Caco-2 (cell line): ENCODE measurements at places on chromosomes 2 and 18.

- peak; percentile 87 for DNase-seq
Observed at GRCh38 chr2:111946294-111947114, 48.1 kb downstream of the MERTK start.

GRCh38 chr2:178799305-178799704, 7.9 kb downstream of the TTN start:
- DNase-seq: no peak

DNA sequence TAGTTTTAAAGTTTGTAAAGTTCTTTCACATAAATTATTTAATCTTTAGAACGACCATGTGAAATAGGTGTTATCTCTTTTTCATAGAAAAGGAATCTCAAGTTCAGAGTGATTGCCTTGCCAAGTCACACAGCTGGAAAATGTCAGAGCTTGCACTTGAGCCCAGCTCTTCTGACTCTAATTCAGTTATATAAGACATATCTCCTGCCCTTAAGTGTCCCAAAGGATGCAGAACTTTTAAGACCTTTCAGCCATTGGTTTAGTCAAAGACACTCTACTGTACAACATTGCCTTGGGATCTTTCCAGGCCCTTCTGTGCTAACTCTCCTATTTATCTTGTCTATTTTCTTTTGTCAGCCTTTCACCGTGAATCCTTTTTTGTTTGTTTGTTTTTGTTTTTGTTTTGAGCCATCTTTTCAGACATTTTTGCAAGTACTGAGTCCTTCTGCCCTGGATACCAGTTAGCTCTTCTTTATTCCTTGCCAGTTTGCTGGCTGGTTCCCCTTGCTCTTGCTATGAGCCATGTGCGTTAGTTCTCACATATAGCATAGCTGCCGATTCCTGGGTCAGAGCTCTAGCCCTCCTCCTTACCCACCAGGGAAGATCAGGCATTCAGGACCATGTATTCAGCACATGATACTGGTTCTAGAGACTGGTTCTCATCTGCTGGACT, 160.0 kb upstream of the MYO3B start:
- no peak for DNase-seq

DNA sequence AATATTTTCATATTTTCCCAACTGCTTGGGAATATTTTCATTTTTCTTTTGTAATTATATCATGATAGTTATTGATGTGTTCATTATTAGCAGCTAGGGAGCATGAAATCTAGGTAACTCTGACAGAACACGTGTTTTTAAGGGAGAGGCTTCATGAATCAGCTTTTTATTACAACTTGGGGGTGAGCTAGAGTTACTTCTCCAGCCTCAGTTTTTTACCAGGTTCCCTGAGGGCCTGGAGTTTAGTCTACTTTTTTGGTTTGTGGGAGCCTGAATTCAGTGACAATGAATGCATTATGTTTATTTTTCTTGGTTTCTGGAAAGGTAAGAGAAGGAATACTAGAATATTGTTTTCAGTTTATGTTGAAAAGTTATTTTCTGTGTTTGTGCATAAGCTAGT, 18.0 kb downstream of the NAB1 start:
- DNase-seq: no peak

GRCh38 chr2:149278161-149278871, 52.1 kb upstream of the LYPD6 start:
- DNase-seq: no peak

DNA sequence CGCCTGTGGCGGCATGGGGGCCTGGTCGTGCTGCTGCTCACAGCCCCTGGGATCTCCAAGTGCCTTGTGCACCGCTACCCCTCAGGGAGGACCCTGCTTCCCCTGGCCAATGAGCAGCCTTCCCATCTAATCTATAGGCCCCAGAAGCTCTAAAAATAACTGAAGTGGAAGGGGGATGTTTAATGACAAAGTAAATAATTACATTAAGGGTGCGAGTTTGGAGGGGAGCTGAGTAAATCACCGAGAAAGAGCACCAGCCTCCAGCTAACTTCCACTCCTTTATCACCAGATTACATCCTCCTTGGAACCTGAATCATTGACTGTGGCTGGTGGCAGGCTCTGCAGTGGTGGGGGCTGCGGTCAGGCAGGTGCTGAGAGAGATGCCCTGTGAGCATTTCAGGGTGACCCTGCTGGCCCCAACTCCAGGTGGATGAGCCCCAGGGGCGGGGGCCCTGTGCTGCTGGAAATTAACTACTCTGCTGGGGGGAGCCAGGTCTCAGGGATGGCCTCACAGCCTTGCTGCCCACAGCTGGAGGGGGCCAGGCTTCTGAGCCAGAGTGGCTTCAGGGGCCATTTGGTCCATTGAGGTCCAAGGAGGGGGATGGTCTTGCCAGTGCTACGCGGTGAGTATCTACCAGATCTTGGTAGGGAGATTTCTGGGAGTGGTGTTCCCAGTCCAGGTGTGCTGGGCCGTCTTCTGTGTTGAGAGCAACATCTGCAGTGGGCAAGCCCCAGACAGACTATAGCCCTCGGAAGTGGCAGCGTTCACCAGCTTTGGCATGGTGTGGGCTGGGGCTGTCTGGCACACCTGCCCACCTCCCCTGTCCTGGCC, 74.2 kb downstream of the GLI2 start:
- no peak for DNase-seq

- no peak for DNase-seq
Observed at GRCh38 chr18:48862132-48862531, 88.6 kb downstream of the SMAD7 start.

DNA sequence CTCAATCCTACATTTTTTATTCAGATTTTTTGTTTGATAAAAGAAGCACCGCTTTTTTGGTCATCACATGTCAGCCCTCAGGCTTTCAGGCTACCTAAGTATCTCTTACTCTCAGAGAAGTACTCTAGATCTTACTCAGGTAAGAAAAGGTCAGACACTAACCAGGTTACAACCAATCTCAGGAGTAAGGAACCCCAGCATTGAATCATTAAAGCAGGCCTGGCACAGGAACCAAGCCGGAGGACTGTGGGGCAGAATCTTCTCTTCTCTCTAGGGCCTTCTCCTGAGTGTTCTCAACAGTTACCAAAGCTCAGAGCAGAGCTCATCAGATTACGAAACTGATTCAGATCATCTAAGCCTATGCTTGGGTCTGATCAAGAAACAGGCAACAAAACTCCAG, 28.2 kb downstream of the RBMS1 start:
- no peak for DNase-seq

DNA sequence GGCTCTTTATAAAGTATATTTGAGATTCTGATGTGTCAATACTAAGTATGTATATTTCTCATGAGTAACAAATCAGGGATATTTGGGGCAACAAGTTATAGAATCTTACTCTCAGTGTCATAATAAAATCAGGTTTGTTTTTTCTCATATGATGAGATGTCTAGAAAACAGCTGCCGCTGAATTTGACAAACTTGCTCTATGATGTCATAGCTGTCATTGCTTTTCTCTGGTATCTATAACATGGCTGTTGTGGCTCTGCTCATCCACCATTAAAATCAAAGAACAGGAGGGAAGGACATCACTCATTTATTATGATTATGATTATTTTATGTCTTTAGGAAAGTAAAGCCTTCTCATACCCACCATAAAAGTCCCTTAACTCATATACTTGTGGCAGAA, 417.2 kb upstream of the LRRTM4 start:
- no peak for DNase-seq

GRCh38 chr2:222760301-222760897, 88.9 kb downstream of the MOGAT1 start:
- no peak for DNase-seq

DNA sequence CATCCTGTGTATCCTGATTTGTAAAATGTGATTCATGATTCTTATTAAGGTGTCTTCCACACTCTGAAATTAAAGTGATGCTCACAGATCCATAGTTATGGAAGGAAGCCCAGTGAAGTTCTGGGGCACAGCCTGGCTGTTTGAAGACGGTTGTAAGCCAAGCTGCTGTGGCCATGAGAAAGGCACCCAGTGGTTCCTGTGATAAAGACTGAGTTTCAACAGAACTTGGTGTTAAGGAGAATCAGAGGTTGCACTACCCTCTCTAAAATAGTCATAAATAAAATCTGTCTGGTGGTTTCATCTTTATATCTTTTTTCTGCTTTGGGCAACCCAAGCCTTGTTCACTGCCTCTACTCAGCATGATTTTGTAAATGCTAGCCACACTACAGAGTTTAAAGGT, 32.2 kb upstream of the SPOPL start:
- DNase-seq: no peak

DNA sequence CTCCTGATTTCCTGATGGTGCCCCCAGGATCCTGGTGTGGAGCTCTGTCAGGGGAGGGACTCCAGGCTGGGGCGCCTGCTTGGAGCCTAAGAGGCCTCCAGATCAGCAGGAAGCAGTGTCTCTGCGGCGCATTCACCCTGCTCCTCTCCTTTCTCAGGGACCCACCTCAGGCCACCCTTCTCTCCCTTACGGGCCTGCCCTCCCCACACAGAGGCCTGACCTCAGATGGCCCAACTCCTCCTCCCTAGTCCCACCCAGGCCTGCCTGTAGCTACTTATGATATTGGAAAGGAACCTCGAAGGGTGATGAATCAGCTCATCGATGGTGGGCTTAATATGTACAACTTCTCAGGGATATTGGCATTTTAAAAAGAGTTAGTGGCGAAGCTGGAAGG, 10.6 kb downstream of the TMEM37 start:
- DNase-seq: no peak

DNA sequence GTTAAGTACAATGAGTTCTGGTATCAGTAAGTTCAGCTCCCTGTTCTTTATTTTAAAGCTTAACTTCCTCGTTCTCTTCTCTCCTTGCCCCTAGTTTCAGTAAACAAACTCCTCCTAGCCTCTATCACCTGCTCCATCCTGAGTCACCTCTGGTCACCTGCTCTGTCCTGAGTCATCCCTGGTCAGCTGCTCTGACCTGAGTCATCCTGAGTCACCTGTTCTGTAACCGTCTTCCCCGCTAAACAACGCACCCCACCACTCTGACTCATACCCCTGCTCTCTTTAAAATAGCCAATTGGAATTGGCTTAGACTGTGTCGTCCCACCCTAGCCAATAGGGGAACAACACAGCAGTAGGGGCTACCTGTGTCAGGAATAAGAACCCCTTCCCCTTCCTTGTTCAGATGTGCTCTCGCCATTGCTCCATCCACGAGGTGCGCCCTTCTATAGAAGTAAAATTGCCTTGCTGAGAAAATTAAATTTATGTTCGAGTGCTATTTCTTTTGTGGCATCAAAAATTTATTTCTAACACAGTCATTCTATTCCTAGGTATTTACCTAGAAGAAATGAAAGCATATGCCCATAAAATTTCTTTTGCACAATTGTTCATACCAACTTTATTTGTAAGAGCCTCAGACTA, 24.9 kb upstream of the RMND5A start:
- DNase-seq: peak; percentile 44

- no peak for DNase-seq
Observed at GRCh38 chr18:58387716-58388115, 241.2 kb downstream of the ALPK2 start.

DNA sequence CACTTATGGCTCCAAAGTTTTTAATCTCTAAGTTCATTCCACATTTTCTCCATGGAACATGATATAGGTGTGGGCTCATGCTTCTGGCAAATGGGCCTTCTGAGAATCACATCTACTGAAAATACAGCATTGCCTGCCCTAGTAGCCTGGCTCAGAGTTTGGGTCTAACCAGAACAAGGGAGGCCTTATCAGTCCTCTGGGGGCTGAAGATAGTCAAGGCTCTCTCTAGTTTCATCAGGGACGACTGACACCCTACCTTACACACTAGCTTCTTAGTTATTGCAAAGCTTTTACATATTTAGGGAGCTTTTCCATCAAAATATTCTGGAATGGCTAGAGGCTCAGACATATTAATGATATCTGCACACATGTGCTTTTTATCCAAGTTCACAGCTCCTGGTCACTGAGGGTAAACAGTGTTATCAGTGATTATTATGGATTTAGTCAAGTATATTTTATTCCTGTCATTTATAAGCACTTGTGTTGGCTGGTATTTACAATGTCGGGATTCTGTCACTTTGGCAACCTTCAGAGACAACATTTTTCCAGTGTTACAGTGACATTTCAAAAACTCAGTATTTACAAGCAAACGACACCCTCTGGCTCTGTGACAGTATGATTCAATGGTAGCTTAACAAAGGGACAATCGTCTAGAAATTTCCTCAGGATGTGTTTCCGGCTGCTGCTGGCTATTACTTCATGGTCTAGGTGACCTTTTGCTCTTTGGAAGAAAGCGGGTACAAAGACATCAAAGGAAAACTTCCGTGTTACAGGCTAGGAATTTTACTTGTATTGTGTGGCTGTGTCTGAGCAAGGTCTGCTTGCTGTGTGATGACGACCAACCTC, 200.6 kb downstream of the TCF4 start:
- no peak for DNase-seq

DNA sequence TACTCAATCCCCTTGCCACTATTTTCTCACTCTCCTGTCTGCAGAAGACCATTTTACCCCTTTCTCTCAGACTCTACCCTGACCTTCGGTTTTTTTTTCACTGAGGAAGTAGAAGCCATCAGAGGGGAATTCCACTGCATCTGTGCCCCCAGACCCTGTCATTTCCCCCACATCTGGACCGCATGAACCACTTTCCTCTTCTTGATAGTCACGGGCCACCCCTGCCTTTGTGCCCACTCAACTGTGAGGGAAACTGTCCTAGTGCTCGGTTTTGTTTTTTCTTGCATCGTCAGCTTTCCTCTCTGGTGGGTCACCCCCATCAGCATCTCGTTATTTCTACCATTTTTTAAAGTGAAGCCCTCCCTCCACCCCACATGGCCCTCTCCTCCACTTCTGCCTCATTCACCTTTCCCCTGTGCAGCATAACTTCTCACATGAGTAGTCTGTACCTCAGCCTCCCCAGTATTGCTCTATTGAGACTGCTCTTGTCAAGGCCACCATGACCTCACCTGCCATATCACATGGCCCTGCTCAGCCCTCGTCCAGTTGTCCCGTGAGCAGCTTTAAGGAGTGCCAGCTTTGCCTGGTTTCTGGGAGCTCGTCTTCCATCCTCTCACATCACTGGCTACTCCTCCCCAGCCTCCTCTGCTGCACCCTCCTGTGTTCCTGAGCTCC, 32.4 kb downstream of the TMEM87B start:
- no peak for DNase-seq
